ENCODE measurements at places on chromosomes 2 and 18.

DNA sequence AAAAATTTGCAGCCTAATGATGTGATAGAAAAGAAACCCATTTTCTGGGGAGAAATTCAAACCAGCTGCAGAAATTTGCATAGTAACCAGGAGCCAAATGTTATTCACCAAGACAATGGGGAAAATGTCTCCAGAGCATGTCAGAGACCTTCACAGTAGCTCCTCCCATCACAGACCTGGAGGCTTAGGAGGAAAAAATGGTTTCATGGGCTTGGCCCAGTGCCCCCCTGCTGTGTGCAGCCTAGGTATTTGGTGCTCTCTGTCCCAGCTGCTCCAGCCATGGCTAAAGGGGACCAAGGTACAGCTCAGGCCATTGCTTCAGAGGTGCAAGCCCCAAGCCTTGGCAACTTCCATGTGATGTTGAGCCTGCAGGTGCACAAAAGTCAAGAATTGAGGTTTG lies 352.9 kb downstream of the PLCL1 start:
- DNase-seq: no peak

DNA sequence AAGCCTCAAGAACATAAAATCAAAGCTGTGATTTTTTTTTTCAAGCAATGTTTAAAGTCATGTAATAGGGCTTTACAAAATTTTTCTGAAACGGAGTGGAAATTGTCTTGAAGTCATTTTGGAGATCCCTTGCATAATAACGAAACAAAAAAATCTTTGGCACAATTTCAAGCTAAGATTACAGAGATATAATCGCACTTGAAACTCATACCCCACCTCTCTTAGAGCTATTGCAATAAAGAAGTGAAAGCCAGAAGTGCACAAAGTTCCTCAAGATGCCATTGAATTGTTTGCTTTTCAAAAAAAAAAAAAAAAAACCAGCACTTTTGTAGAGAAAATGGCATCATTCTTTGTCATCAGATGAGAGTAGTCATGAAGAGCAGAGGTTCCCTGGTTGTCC lies 152.3 kb downstream of the PAX3 start:
- no peak for DNase-seq

- DNase-seq: no peak
These were observed 112.2 kb upstream of the TACR1 start for GRCh38 chr2:75311521-75311920.

- peak; percentile 91 for DNase-seq
These were observed 76.2 kb downstream of the KIAA2012 start for GRCh38 chr2:202149155-202149762.

GRCh38 chr18:58609536-58609993 lies 19.3 kb downstream of the ALPK2 start:
- no peak for DNase-seq

GRCh38 chr2:20212459-20212870 lies 12.5 kb downstream of the SDC1 start:
- DNase-seq: peak; percentile 62

- DNase-seq: no peak
These were observed 49.7 kb downstream of the SCN7A start for GRCh38 chr2:166444306-166444705.

GRCh38 chr18:360676-361075 lies 92.8 kb upstream of the THOC1 start:
- DNase-seq: no peak

DNA sequence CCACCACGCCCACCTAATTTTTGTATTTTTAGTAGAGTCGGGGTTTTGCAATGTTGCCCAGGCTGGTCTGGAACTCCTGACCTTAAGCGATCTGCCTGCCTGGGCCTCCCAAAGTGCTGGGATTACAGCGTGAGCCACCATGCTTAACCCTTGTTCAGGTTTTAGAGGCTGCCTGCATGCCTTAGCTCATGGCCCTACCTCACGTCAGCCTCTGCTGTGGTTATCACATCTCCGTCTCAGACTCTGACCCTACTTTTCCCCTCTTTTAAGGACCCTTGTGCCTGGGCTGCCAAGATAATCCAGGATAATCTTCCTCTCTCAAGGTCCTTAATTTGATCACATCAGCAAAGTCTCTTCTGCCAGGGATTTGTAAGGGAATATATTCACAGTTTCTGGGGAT lies 98.2 kb upstream of the PMAIP1 start:
- no peak for DNase-seq
